Brain microvascular endothelial cell (primary cell): ENCODE measurements at places on chromosomes 3 and 15.
A peak's percentile ranks its signal among the peaks of the same experiment; 100 is the strongest.

GRCh38 chr3:174253940-174254339 lies 605.2 kb upstream of the NAALADL2 start:
- DNase-seq: no peak

DNA sequence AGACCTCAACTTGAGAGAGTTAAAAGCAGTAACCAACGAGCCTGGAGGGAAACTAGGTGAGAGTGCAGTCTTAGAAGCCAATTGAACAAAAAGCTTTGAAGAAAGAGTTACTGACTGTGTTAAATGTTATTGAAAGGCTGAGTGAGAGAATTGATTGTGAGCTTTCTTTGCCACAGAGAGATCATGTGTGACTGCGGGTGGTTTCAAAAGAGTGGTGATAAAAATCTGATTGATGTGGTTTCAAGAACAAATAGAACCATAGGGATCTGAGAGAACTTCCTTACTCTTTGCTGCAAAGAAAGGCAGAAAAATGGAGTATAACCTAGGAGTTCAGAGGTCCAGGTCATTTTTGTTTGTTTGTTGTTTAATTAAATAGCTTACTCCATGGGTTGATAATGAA lies 759.9 kb upstream of the ALCAM start:
- DNase-seq: no peak

DNA sequence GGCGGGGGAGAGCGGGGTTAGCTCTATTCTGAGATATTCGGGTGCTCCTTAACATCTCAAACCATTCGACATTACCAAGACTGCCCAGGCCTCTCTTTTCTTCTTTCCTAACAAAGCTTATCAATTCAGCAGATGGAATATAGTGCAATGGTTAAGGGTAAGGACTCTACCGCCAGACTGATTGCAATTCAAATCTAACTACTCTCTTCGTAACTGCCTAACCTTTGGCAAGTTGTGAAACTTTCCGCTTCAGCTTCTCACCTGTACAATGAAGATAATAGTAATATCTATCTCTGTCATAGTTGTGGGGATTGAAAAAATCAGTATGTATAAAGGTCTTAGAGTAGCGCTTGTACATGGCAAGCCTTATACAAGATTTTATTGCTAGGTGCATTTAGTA lies 972 bp downstream of the UBA5 start:
- no peak for DNase-seq

GRCh38 chr3:157282261-157283191 lies 122.6 kb upstream of the CCNL1 start:
- peak; percentile 91 for DNase-seq

- peak; percentile 53 for DNase-seq
Observed at GRCh38 chr3:45124352-45124751, 21.8 kb downstream of the CDCP1 start.

GRCh38 chr3:58613236-58614132 lies 36.3 kb upstream of the FAM107A start:
- no peak for DNase-seq

GRCh38 chr15:26634319-26634718 lies 138.5 kb downstream of the GABRB3 start:
- DNase-seq: no peak

DNA sequence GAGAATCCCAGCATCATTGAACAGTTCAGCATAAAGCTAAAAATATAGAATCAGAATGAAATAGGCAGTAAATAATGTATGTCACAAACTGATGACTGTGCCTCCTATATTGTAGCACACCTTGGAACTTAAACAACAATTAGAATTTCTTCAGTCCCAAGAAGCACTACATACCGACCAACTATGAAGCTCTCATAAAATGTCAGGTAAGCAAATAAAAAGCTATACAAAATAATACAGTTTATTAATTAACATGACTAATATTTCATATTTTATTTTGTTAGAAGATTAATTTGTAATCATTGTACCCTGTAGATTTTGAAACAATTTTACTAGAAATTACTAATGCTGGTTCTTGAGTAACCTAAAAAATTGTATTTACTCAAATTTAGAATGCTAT lies 85.1 kb upstream of the GK5 start:
- no peak for DNase-seq

DNA sequence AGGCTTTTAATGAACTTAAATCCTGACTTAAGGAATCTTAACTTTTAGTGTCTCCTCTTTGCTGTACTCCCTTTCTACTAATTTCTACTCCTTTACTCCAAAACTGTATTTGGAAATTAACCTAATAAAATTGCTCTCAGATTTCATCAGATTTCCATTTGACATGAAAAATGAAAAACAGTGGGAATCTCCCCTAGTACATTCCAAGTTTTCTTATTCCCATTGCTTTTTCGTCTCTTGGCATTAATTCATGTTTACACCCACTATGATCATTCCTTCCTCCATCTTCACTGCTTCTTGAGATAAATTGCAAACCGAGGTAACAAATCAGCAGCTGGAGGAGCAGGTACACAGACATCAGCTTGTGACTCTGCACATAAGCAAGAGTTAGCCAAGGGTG lies 208.7 kb downstream of the VGLL3 start:
- DNase-seq: no peak

DNA sequence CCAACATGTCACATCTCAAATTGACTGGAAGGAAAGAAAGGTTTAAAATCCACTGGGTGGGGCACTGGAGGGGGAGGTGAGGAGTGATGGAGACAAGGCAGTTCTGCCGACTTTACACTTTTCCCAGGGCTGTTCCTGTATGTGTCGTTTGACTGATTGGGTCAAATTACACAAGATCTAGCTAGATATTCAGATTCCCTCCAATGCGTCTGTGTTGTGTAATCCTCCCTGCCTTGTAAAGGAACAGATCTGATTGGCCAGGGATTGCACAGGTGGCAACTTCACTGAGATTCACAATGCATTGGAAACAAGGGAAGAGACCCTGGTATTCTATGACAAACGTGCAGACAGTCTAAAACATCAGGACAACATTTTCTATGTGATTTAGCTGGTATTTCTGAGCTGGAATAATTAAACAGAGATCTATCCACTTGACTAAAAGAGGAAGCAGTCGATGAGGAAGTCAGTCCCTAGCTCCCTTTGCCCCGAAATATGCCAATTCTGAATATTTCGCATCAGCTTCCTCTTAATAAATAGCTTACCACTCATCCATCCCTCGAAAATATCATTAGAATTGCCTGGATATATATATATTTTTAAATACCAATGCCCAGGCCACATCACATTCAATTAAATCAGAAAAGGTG lies 312.9 kb downstream of the RORA start:
- DNase-seq: no peak

GRCh38 chr15:52670087-52670486 lies 9.1 kb downstream of the ATOSA start:
- DNase-seq: no peak

- DNase-seq: no peak
Observed at GRCh38 chr3:74000725-74001124, 376.0 kb upstream of the PDZRN3 start.

- peak; percentile 78 for DNase-seq
Observed at GRCh38 chr3:110814170-110815007, 257.2 kb upstream of the NECTIN3 start.

GRCh38 chr15:65084500-65085206 lies 8.1 kb downstream of the KBTBD13 start:
- no peak for DNase-seq

DNA sequence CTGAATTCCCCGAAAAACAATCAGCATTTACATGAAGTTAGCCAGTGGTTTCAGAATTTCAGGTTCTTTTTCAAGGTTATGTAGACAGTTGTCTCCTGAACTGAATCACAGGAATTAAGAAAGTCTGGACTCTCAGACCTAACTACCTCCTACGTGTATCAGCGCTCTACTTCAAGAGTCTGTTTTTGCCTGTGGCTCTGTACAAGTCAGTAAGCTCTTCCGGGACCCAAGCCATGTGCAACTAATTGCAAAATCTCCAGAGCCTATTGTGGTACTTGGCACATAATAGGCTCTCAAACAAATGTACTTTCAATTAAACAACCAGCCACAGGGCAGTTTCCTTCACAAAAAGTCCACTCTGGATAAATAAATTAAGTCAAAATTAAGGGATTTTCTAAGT lies 414.2 kb downstream of the PDCD6IP start:
- no peak for DNase-seq

GRCh38 chr3:143604402-143605185 lies 243.7 kb downstream of the SLC9A9 start:
- no peak for DNase-seq

DNA sequence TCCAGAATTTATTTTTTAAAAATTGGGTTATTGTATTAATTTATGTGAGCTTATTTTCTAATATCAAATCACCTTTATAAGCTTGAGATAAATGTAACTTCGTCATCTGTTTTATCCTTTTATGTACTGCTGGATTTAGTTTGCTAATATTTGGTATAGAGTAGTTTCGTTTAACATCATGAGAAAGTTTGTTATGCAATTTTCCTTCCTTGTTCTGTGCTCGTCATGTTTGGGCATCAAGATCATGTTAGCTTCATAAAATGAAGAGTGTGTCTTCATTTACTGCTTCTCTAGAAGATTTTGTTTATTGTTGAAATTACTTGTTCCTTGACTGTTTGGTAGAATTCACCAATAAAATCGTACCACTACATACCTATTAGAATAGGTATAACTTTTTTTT lies 262.1 kb upstream of the SATB1 start:
- no peak for DNase-seq

DNA sequence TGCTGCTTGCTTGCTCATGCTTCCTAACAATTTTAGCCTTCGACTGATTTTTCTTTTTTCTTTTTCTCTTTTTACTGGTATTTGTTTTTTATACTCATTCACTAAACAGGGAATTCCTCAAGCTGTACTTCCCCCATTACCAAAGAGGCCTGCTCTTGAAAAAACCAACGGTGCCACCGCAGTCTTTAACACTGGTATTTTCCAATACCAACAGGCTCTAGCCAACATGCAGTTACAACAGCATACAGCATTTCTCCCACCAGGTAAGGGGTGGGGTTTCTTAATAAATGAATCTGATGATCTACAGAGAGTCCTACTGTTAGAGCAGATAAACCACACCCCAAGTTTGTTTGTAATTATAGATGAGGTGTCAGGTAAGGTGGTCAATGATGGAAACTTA lies 178.8 kb downstream of the MBNL1 start:
- no peak for DNase-seq

- DNase-seq: no peak
Observed at GRCh38 chr3:123419850-123420297, 29.0 kb downstream of the ADCY5 start.

GRCh38 chr15:43547539-43547938 lies 30.1 kb downstream of the MAP1A start:
- no peak for DNase-seq
